ENCODE measurements at places on chromosomes 2 and 18. TPM values are rescaled to one million over a fixed set of nuclear protein-coding genes. Genes with fewer than 3 reads are reported as not detected.
A peak's percentile ranks its signal among the peaks of the same experiment; 100 is the strongest.

DNA sequence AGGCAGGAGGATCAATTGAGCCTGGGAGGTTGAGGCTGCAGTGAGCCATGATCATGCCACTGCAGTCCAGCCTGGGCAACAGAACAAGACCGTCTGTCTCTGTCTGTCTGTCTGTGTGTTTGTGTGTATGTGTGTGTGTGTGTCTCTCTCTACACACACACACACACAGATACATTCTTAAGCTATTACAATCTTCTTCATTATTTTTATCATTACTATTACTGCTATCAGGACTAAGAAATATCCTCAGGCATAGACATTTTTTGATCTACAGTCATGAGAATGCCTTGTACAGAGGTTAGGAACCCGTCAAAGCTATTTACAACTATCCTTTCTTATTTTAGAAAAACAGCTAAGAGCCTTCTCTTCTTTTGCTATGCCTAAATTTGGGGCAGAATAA, 207.4 kb downstream of the NEDD4L start:
- no peak overlapping the region for H3K27ac ChIP-seq
- peaks cover 4% of the 10 kb centered on the region for H3K27me3 ChIP-seq
- DNase-seq: no peak
- no peaks in the 10 kb centered on the region for H3K4me1 ChIP-seq
- H3K4me3 ChIP-seq: no peak overlapping the region

ST8SIA5 gene
- total RNA-seq: not detected

DNA sequence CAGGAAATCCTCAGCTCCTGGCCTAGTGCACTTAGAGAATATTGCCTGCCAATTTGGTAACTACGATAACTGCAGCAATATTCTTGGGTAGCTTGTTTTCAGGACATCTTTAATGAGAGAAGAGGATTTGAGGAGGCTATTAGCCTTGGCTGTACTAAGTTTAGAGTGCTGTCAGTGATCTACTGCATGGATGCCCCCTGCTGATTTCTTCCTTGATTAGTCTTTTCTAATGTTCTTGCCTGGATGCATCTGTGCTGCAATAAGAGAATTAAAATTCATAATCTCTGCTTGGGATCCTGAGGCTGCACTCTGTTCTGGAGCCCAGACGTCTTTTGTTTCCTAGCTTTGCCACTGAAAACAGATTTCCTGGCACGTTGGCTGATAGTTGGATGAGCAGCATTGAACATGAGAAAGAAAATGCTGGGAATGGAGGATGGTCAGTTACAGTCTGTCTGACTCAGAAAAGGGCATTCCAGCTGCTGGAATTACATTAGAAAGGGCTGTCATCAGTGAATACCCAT, 115.4 kb downstream of the CCDC85A start:
- no peak overlapping the region for H3K4me3 ChIP-seq
- H3K27ac ChIP-seq: no peak overlapping the region
- H3K27me3 ChIP-seq: no peaks in the 10 kb centered on the region
- H3K36me3 ChIP-seq: no peaks in the 10 kb centered on the region

- no peak for DNase-seq
- H3K36me3 ChIP-seq: peaks cover 97% of the 10 kb centered on the region
- peak overlapping the region; percentile 22 for H3K4me3 ChIP-seq
- H3K27me3 ChIP-seq: no peaks in the 10 kb centered on the region
- H3K27ac ChIP-seq: peak overlapping the region; percentile 14
Observed at GRCh38 chr2:161146209-161146775, 13.9 kb upstream of the TANK start.

DNA sequence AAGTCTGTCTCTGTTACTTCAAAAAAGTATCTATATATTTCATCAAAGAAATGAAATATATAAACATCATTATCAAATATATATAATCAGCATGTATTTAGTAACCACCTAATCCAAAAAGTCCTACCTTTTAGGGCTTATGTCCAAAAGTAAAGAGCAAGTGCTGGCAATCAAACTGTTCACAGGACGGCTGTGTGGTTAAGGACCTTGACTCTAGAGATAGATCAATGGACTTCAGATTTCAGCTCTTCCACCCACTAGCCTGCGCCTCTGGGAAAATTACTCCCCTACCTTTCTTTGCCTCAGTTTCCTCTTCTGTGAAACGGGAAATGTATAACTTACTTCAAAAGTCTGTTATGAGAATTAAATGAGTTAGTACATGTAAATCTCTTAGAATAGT, 29.4 kb downstream of the SATB2 start:
- H3K4me1 ChIP-seq: no peaks in the 10 kb centered on the region
- no peak overlapping the region for H3K4me3 ChIP-seq
- no peak overlapping the region for H3K27ac ChIP-seq
- peaks cover 3% of the 10 kb centered on the region for H3K27me3 ChIP-seq
- no peaks in the 10 kb centered on the region for H3K36me3 ChIP-seq

- peaks cover 19% of the 10 kb centered on the region for H3K27me3 ChIP-seq
- no peak overlapping the region for H3K4me3 ChIP-seq
- no peaks in the 10 kb centered on the region for H3K4me1 ChIP-seq
- DNase-seq: no peak
- H3K27ac ChIP-seq: no peak overlapping the region
Observed at GRCh38 chr2:169159686-169160085, 90.3 kb downstream of the DHRS9 start.

GNAL gene
- 0.40 TPM for total RNA-seq

DNA sequence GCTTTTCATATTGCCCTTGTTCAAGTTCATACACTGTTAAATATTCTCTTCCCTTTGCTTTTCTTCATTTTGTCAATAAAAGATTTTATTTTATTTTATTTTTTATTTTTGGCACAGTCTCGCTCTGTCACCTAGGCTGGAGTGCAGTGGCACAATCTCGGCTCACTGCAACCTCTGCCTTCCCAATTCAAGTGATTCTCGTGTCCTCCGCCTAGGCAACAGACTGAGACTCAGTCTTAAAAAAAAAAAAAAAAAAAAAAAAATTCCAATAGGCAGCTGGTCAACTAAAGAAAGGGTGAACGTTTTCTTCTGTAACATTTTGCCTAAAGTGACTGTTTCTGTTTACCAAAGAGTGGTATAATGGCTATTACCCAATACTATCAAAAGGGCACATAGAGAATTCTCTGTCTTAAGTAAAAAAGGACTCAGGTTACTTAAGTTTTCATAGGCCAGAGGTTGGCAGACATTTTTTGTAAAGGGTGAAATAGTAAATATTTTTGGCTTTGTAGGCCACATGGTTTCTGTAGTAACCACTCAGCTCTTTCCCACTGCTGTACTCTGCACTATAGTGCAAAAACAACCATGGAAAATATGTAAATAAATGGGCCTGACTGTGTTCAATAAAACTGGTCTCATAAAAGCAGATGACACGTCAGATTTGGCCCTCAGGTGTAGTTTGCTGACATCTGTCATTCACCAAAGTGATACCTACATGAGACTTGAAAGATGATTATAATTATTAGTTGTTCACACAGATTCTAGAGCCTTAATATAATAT, 113.4 kb downstream of the MIB1 start:
- H3K4me1 ChIP-seq: peaks cover 7% of the 10 kb centered on the region
- H3K36me3 ChIP-seq: peaks cover 13% of the 10 kb centered on the region
- H3K27me3 ChIP-seq: no peaks in the 10 kb centered on the region
- H3K27ac ChIP-seq: no peak overlapping the region
- DNase-seq: no peak
- H3K4me3 ChIP-seq: no peak overlapping the region

COL6A3 gene
- total RNA-seq: 27.6 TPM

CTNNA2 gene
- not detected for total RNA-seq

DNA sequence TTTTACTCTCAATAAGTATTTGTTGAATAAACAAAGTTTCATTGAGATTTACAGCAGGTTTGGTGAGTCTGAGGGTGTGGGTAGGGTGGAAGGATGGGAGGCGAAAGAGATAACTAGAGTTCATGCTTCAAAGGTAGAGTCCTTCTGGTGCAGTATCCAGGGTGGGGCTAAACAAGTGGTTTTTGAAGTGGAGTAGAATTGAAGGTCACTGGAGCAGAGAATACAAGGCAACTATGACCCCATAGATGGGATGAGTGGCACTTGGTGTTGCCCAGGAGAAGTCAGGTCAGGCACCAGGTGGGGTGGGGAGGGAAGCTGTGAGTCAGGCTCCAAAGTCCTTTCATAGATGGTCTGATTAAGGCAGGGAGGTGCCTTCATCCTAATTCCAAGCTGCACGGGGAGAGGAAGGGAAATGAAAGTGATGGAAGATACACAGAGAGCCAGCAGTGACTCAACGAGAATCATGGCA, 6.6 kb upstream of the CAB39 start:
- no peaks in the 10 kb centered on the region for H3K27me3 ChIP-seq
- no peak for DNase-seq
- peaks cover 10% of the 10 kb centered on the region for H3K4me1 ChIP-seq
- no peak overlapping the region for H3K27ac ChIP-seq
- peaks cover 20% of the 10 kb centered on the region for H3K36me3 ChIP-seq

BOLL gene
- not detected for total RNA-seq

DNA sequence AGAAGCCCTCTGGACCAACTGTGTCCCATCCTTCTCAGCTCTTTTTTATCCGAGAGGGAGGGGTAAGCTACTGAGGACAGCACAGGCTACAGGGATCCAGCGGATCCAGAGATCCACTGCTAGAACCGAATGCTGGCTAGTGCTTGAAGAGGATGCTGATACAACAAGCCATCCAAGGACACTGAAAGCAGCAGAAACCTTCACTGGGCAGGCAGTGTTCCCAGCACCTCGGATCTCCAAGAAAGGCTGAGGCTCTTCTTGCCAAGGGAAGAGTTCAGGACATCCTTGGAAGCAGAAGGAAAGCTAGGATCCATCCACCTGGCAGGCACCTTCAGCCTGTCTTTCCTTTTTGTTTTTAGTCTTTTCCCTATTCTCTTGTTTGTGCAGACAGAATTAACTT, 13.2 kb upstream of the FHOD3 start:
- H3K27me3 ChIP-seq: peaks cover 25% of the 10 kb centered on the region
- no peak overlapping the region for H3K27ac ChIP-seq
- H3K4me3 ChIP-seq: no peak overlapping the region
- H3K36me3 ChIP-seq: no peaks in the 10 kb centered on the region
- DNase-seq: no peak
